T-helper 17 cell (primary cell): ENCODE measurements at places on chromosomes 5 and 9. TPM values are rescaled to one million over a fixed set of nuclear protein-coding genes. Genes with fewer than 3 reads are reported as not detected.

Gene GABRA1
- not detected for total RNA-seq

DNA sequence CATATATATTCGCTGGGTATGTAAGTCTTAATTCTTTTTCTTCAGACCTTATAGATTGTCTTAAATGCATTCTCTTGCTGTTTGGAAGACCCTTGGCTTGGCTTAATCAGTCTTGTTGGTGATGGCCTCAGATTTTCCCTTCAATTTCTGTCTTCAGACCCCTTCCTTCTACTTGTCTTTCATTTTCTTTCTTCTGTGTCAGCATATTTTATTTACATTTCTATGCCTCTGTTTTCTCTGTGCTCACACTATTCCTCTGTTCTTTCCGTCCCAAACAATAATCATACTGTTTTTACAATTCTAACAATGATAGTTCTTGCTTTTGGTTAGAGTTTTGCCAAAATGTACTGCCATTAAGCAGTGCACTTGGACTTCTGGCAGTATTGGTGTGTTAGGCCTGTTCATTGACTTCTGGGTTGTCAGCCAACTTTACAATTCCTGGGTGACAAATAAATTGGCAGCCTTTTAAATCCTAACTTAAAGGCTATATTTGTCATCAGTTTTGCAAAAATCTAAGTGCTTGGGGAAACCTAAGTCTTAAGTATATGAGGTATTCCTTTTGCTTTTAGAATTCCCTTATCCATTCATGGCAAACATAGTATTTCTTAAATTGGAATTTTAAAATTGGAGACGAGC, 8.0 kb downstream of the SRFBP1 start:
- peaks cover 5% of the 10 kb centered on the region for H3K36me3 ChIP-seq
- no peaks in the 10 kb centered on the region for H3K27me3 ChIP-seq
- DNase-seq = no peak
- peaks cover 20% of the 10 kb centered on the region for H3K4me1 ChIP-seq
- H3K4me3 ChIP-seq = no peak overlapping the region
- H3K27ac ChIP-seq = peak overlapping the region; percentile 34

- peak within 1 kb of the TSS; percentile 99 for H3K4me3 ChIP-seq
- no peaks in the 10 kb centered on the region for H3K27me3 ChIP-seq
- DNase-seq = no peak
- peaks cover 4% of the 10 kb centered on the region for H3K36me3 ChIP-seq
- H3K27ac ChIP-seq = peak within 1 kb of the TSS; percentile 97
- peaks cover 43% of the 10 kb centered on the region for H3K4me1 ChIP-seq
Observed at GRCh38 chr5:154755361-154756008, at the start of gene LARP1. Gene LARP1, plus strand, starts transcription at chr5:154755377. Its CDS starts 381 bp downstream, at chr5:154755758.

- no peaks in the 10 kb centered on the region for H3K27me3 ChIP-seq
- H3K4me1 ChIP-seq = peaks cover 5% of the 10 kb centered on the region
- peaks cover 2% of the 10 kb centered on the region for H3K36me3 ChIP-seq
Observed at GRCh38 chr5:34957321-34957720, 28.0 kb downstream of the DNAJC21 start.
